ENCODE measurements at places on chromosomes 5 and 9. TPM values are rescaled to one million over a fixed set of nuclear protein-coding genes. Genes with fewer than 3 reads are reported as not detected.

PCDHGC3 gene
- total RNA-seq: 15.6 TPM

- no peaks in the 10 kb centered on the region for H3K27me3 ChIP-seq
- H3K27ac ChIP-seq: no peak overlapping the region
- no peak overlapping the region for H3K4me3 ChIP-seq
- H3K36me3 ChIP-seq: peaks cover 24% of the 10 kb centered on the region
- H3K4me1 ChIP-seq: no peaks in the 10 kb centered on the region
These were observed 55.7 kb downstream of the SUSD1 start for GRCh38 chr9:112119225-112120029.

DNA sequence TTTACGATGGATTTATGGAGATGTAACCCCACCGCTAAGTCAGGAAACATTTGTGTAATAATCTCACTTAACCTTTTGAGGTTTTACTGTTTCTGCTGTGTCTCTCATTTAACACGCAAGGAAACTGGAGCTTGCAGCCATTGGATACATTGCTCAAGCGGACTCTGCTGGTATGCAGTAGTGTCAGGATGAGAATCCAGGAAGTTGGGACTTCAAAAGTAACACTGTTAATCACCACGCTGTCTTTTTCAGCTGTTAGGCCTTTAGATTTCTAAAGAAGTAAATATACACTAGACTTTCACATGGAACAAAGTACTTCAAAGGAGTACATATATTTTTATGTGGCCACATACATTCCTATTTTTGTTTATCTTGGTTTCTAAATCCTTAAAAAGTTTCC is 114.7 kb downstream of the LPAR1 start:
- no peaks in the 10 kb centered on the region for H3K4me1 ChIP-seq
- DNase-seq: no peak
- no peaks in the 10 kb centered on the region for H3K27me3 ChIP-seq
- H3K4me3 ChIP-seq: no peak overlapping the region
- no peaks in the 10 kb centered on the region for H3K36me3 ChIP-seq

DNA sequence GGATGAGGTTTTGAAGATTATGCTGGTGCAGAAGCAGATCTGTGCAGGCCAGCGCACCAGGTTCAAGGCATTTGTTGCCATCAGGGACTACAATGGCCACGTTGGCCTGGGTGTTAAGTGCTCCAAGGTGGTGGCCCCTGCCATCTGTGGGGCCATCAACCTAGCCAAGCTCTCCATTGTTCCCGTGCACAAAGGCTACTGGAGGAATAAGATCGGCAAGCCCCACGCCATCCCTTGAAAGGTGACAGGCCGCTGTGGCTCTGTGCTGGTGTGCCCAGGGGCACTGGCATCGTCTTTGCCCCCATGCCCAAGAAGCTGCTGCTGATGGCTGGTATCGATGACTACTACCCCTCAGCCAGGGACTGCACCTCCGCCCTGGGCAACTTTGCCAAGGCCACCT is 142.5 kb downstream of the SPATA31D1 start:
- no peak for DNase-seq
- H3K27me3 ChIP-seq: peaks cover 11% of the 10 kb centered on the region
- no peaks in the 10 kb centered on the region for H3K4me1 ChIP-seq
- H3K27ac ChIP-seq: no peak overlapping the region
- H3K4me3 ChIP-seq: no peak overlapping the region
- H3K36me3 ChIP-seq: no peaks in the 10 kb centered on the region

CAMLG gene
- total RNA-seq: 20.2 TPM

- H3K27me3 ChIP-seq: no peaks in the 10 kb centered on the region
- DNase-seq: no peak
- peak overlapping the region; percentile 51 for H3K27ac ChIP-seq
These were observed 169.0 kb downstream of the CDK5RAP2 start for GRCh38 chr9:120410925-120411501.

C9orf40 gene
- 2.0 TPM for total RNA-seq

- peaks cover 10% of the 10 kb centered on the region for H3K27me3 ChIP-seq
- DNase-seq: no peak
- no peak overlapping the region for H3K4me3 ChIP-seq
- no peaks in the 10 kb centered on the region for H3K4me1 ChIP-seq
- no peak overlapping the region for H3K27ac ChIP-seq
- H3K36me3 ChIP-seq: no peaks in the 10 kb centered on the region
These were observed 40.8 kb downstream of the CSF2 start for GRCh38 chr5:132114150-132115121.

GRCh38 chr9:87810008-87810407 is 72.7 kb upstream of the SPATA31E1 start:
- H3K36me3 ChIP-seq: no peaks in the 10 kb centered on the region
- H3K4me1 ChIP-seq: no peaks in the 10 kb centered on the region
- no peak overlapping the region for H3K27ac ChIP-seq
- peaks cover 66% of the 10 kb centered on the region for H3K27me3 ChIP-seq
- DNase-seq: no peak

GABRG2 gene
- not detected for total RNA-seq

DNA sequence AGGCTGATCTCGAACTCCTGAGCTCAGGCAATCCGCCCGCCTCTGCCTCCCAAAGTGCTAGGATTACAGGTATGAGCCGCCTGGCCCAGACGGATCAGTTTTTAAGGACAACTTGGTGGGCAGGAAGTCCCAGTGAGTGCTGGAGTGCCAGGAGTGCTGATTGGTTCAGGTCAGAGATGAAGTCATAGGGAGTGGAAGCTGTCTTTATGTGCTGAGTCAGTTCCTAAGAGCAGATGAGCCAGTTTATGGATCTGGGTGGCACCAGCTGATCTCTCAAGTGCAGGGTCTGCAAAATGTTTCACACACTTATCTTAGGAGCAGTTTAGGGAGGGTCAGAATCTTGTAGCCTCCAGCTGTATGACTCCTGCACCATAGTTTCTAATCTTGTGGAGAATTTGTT is 292.1 kb upstream of the ELAVL2 start:
- no peaks in the 10 kb centered on the region for H3K27me3 ChIP-seq
- no peak overlapping the region for H3K27ac ChIP-seq
- no peaks in the 10 kb centered on the region for H3K36me3 ChIP-seq
- DNase-seq: no peak
- no peaks in the 10 kb centered on the region for H3K4me1 ChIP-seq
- H3K4me3 ChIP-seq: no peak overlapping the region

DNA sequence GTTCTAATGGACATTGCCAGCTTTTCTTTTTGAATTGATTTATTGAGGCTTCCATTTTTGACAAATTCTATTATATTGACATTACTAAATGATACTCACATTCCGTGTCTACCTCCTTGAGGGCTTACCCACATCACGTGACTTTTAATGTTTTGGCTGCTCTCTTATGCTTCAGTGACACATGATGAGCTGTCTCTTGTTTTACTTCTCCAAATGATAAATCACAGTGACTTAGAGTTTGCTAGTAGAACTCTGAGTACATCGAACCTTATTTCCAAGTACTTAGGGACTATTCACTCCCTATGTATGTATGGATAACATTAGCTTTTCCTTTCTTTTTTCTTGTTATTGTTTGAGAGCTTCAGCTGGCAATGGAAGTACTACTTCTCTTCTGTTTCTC is 169.8 kb upstream of the KCNN2 start:
- H3K4me3 ChIP-seq: no peak overlapping the region
- no peaks in the 10 kb centered on the region for H3K27me3 ChIP-seq
- peaks cover 14% of the 10 kb centered on the region for H3K4me1 ChIP-seq
- H3K27ac ChIP-seq: no peak overlapping the region
- DNase-seq: no peak

DNA sequence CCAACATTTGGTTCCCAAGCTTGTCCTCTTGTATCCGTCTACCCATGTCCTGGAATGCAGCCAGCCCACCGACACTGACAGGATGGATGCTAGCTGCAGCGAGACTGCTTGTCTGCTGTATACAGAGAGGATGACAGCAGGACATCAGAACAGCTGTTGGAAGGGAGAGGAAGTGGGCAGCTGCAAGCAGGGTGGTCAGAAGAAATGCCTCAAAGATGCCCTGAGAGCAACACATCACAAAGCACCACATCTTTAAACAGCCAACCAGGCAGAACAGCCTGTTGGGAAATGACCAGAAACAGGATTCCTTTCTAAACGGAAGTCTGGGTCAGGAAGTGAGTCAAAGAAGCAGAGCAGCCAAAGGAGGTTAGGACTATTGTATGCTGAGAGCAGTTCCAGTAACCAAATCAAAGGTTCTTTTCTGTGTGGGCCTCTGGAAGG is 219.1 kb downstream of the NDUFS4 start:
- peaks cover 13% of the 10 kb centered on the region for H3K4me1 ChIP-seq
- H3K36me3 ChIP-seq: no peaks in the 10 kb centered on the region

DNA sequence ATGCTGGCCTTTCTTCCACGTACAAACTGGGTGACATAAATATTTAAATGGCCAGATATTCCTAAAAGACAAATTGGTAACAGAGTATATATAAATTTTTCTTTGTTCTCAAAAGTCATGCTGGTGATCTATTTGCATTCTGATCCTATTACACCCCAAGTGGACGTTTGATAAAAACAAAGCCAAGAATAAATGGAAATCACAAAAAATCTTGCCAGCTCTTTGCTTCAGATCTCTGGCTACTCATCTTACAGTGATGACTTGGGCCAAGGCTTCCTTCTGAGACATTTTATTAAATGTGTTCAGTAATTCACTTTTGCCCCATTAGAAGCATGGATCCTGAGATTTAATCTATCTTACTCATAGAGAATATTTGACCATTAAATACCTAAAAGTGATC is 444.3 kb upstream of the PIK3R1 start:
- no peaks in the 10 kb centered on the region for H3K36me3 ChIP-seq
- no peak overlapping the region for H3K27ac ChIP-seq
- H3K4me3 ChIP-seq: no peak overlapping the region
- DNase-seq: no peak
- no peaks in the 10 kb centered on the region for H3K27me3 ChIP-seq

DNA sequence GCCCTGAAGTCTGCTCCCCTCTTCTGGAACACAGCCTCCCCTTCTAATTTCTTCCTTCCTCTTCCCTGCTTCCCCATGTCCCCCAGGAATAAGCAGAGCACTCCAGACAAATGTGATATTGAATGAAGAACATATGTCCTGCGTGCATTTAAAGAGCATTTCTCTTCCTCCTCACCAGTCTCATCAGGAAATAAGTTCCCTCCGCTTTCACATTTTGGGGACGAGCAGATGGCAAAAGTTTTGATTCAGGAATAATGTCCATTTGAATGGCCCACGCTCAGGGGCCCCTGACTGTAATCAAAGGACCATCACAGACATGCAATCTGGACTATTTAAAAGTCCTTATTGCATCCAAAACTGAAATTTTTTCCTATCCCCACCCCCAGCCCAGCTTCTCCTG is 316.1 kb downstream of the CDK5RAP2 start:
- DNase-seq: no peak
- H3K4me1 ChIP-seq: peaks cover 9% of the 10 kb centered on the region
- no peak overlapping the region for H3K27ac ChIP-seq
- H3K4me3 ChIP-seq: no peak overlapping the region
- no peaks in the 10 kb centered on the region for H3K36me3 ChIP-seq

DNA sequence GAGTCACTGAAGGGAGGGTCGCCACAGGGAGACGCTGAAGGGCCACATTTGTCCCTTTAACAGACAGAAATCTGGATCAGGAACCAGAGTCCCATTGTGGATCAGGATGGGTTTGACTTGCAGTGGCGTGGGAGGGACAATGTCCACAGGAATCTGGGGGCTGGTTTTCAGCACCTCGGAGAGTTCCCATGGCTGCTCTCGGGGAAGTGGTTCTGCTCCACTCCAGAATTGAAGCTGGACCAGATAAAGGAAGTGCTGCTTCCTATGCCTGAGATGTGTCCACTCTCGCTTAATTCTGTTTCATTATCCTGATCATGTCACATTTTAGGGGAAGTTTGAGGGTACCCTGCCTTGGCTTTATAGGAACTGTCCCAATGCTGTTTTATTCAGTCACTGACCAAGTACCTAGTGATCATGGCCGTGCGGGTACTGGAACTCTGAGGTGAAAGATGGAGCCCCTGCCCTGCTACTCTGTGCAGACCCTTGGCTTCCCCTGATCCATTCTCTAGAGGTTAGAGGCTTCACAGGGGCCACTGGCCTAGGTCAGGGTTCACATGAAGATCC is 28.7 kb downstream of the ENHO start:
- H3K27ac ChIP-seq: no peak overlapping the region
- no peaks in the 10 kb centered on the region for H3K36me3 ChIP-seq
- no peak overlapping the region for H3K4me3 ChIP-seq

TBCA gene
- 147 TPM for total RNA-seq

SPINK5 gene
- 0.47 TPM for total RNA-seq

DNA sequence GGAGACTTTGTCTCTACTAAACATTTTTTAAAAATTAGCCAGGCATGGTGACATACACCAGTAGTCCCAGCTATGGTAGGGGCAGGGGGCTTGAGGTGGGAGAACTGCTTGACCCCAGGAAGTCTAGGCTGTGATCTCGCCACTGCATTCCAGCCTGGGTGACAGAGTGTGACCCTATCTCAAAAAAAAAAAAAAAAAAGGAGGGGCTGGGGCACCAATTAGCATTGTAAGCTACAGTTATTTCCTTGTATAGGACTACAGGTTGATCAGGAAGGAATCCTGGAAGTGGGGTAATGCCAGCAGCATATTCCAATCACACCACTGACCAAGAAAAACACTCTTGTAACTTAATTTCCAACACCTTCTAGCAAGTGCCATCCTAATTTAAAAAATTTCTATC is 32.1 kb downstream of the PWWP2A start:
- H3K27me3 ChIP-seq: no peaks in the 10 kb centered on the region
- DNase-seq: no peak
- H3K4me3 ChIP-seq: no peak overlapping the region
- peaks cover 11% of the 10 kb centered on the region for H3K4me1 ChIP-seq
- no peak overlapping the region for H3K27ac ChIP-seq

GRCh38 chr9:124828489-124829333 is 24.5 kb upstream of the WDR38 start:
- H3K27me3 ChIP-seq: no peaks in the 10 kb centered on the region
- no peak overlapping the region for H3K4me3 ChIP-seq
- H3K4me1 ChIP-seq: peaks cover 28% of the 10 kb centered on the region
- no peak for DNase-seq
- no peak overlapping the region for H3K27ac ChIP-seq

DNA sequence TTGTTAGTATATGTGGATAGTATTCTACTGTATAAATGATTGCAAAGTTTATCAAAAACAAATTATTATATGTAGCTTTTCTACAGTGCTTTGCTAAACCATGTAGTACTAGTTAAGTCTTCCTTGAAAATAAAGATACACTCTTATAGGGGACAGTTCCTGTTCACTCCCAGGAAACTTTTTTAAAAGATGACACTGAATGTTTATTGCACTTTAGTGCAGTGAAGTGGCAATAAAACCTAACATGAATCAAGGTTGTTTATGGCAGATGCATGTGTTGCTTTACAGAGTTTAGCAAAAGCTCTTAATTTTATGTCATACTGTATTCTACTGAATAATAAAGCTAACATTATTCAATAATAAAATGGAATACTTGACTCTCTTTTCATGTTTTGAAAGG is 51.7 kb downstream of the GABRA1 start:
- no peak overlapping the region for H3K27ac ChIP-seq
- H3K4me1 ChIP-seq: no peaks in the 10 kb centered on the region
- H3K36me3 ChIP-seq: no peaks in the 10 kb centered on the region
- H3K4me3 ChIP-seq: no peak overlapping the region

GFI1B gene
- total RNA-seq: 0.27 TPM

GLRA1 gene
- not detected for total RNA-seq

PLPP7 gene
- 120 TPM for total RNA-seq

PTPRD gene
- 15.6 TPM for total RNA-seq

HEMGN gene
- total RNA-seq: 0.14 TPM

- no peak for DNase-seq
- peaks cover 21% of the 10 kb centered on the region for H3K27me3 ChIP-seq
- no peak overlapping the region for H3K27ac ChIP-seq
- H3K36me3 ChIP-seq: no peaks in the 10 kb centered on the region
- no peaks in the 10 kb centered on the region for H3K4me1 ChIP-seq
These were observed 31.0 kb downstream of the GLDC start for GRCh38 chr9:6614489-6614888.

Measured in left ventricle myocardium inferior (tissue), 1 donor.